HCEC 1CT (cell line): ENCODE measurements at places on chromosomes 7 and 10.
A peak's percentile ranks its signal among the peaks of the same experiment; 100 is the strongest.

GRCh38 chr7:28955718-28956607 lies 2.2 kb downstream of the TRIL start:
- DNase-seq: no peak

GRCh38 chr10:24944512-24945255 lies 7.7 kb downstream of the PRTFDC1 start:
- DNase-seq: peak; percentile 93

- DNase-seq: no peak
Observed at GRCh38 chr7:98303906-98304305, 22.4 kb downstream of the BRI3 start.

DNA sequence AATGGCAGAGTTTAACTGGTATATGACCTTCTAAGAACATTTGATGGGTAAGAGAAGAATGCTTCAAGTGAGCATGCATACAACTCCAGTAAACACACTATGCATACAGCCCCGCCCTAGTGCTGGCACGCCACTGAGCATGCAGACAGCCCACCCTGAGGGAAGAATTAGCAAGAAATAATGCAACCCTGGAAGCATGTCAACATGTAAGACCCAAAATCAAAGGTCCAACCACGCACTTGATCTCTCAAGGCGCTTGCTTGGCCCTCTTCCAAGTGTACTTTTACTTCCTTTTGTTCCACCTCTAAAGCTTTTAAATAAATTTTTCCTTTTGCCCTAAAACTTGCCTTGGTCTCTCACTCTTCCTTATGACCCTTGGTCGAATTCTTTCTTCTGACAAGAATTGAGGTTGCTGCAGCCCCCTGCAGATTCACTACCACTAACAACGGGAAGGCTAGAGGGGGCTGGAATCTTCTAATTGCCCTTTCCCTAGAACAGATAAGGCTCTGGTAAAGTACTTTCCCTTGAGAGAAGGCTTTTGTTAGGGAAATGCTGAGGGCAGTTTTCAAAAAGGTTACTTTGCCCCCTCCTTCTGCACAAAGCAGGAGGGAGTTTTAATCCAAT lies 3.4 kb downstream of the FAM24B start:
- no peak for DNase-seq

DNA sequence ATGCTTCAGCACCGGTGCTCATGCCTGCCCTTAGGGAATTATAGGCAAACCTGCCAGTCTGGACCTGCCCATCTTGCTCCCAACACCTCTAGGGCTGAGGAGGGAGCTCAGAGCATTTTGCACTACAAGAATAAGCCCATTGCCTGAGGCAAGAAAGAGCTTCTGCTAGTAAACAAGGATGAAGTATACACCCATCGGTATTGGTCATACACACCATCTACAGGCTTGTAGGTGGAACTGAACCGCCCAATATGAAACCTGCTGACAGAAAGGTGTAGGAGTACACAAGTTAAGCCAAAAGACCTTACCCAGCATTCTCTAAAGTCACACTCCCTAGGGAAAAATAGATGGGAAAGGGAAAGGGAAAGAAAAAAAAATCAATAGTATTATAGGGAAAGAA lies 957.0 kb upstream of the LRRTM3 start:
- DNase-seq: no peak
